Fibroblast of lung (primary cell): ENCODE measurements at places on chromosomes 13 and 19. TPM values are rescaled to one million over a fixed set of nuclear protein-coding genes. Genes with fewer than 3 reads are reported as not detected.

The ZNF709 gene
- total RNA-seq: 3.6 and 4.8 TPM in 2 replicates

The OLFM2 gene
- total RNA-seq: 0.66 and 1.0 TPM in 2 replicates

The FXYD3 gene
- total RNA-seq: not detected in 2 replicates

The CYP4F12 gene
- total RNA-seq: not detected in 2 replicates

The PEX11G gene
- total RNA-seq: 3.8 and 3.9 TPM in 2 replicates

The ZNF844 gene
- total RNA-seq: 8.2 and 15.4 TPM in 2 replicates

The OR7D2 gene
- total RNA-seq: under 0.01 and 0.17 TPM in 2 replicates
